ENCODE measurements at places on chromosomes 2 and 18. TPM values are rescaled to one million over a fixed set of nuclear protein-coding genes. Genes with fewer than 3 reads are reported as not detected.

DNA sequence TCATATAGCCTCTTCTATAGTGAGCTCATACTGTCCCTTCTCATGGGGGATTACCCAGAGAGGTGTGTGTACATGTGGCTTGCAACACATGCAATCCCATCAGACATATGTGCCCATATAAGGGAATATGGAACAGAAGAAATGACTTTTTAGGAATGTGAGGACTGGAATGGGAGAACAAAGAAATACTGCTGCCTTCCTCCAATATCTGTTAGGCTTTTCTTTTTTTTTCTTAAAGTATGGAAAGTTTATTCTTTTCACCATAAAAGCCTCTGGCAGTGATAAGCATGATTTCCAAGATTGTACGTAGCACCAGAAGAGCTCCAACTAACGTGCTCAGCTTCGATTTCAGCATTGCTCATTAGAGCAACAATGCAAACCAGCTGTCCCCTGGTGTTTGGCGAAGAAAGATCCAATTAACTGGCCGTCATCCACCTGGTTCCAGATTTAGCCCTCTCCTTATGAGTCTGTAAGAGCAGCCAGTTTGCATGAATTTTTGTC lies 113.6 kb downstream of the ADCYAP1 start:
- no peak for DNase-seq

- no peak for DNase-seq
These were observed at the start of gene NMS for GRCh38 chr2:100470182-100470581. Gene NMS, plus strand, starts transcription at chr2:100470482. Its CDS starts 7 bp downstream, at chr2:100470489.

- no peak for DNase-seq
These were observed 217.9 kb upstream of the RND3 start for GRCh38 chr2:150705357-150705756.

- no peak for DNase-seq
These were observed 51.1 kb upstream of the ARHGAP15 start for GRCh38 chr2:143078104-143078503.

DNA sequence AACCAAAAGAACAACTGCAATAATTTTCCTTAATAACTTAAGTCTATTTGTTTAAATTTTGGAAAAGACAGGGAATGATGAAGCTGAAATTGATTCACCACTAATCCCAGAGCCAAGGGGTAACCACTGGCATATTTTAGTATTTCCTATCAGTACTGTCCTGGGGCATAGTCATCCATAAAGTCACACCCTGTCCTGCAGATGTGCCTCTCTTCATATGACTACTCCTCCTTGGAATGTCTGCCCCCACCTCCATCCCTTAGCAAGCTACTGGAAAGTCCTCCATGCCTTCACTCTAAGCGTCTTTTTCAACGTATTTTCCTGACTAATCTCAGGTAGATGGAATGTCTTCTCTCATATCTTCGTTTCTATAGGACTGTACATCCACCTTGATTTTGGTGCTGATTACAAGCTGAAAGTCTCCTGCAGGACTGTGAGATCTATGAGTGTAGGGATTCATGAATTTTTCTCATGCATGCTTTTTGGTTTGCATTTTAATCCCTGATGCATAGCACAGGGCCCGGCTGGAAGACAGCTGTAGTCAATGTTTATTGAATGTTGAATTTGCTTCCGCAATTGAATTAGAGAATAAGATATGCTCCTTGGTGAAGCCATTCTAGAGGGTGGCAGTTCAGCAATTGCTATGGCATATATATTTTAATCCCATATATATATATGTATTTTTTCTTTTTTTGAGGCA lies 85.6 kb downstream of the MOGAT1 start:
- DNase-seq = no peak

DNA sequence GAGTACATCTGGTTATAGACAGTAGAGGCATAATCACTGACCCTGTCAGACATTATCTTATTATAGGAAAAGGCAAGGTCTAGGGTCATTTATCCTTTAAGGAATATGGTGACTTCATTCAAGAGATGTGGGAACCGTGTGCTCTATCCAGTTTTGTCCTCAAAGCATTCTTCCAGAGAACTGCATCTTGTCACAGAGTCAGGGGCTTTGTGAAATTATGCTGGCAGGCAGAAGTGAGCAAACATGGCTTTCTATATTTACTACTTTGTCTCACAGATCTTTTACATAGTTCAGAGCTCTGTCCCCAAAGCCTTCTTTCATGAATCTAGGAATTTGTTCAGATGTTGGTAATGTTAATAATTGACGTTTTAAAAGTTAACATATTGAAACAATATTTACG lies 177.4 kb downstream of the ASXL3 start:
- no peak for DNase-seq

DNA sequence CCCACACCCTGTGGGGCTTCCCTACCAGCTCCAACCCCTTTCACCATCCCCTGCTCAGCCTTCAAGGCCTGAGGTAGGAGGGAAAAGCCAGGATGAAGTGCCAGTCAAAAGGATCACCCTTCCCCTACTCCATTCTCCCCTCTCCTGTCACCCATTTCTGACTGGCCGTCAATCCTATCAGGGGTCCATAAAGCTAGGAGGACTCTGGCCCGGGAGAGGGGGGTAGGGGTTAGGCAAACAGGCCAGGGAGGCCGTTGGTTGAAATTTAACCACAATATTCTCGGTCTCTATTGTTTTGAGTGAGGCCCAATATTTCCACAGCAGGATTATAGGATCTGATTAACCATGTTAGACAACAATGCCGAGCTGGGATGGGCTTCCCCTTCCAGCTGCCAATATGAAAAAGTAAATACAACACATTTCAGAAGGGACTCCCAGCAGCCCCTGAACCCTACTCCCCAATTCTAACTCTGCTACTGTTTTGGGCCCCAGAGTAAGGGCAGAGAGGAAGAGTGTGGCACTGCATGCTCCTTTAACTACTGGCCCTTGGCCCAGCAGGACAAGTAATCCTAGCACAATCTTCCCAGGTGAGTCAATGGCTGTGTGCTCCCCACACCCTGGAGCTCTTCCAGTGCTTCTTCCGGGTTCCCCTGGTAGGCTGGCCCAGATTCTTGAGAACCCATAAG lies 10.6 kb upstream of the IHH start:
- no peak for DNase-seq

GRCh38 chr2:186130748-186131641 lies 355.1 kb upstream of the ZC3H15 start:
- no peak for DNase-seq

DNA sequence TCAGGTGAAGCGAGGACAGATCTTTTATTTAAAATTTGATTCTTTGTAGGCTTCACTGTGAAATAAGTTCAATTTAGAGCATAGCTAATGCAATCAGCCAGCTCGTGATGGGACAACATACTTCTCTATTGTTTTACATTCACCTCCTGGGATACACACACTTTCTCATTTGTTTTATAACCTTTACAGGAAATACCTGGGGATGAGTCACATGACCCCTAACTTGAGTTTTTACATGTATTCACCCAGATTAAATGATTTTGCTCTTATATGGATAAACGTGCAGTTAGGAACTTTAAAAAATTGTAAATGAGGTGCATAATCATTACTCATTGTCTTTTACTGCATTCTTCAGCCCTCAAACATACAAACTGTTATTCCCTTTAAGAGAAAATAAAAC lies 152.1 kb downstream of the NEDD4L start:
- no peak for DNase-seq

GRCh38 chr2:175633227-175633626 lies 368.8 kb downstream of the LNPK start:
- DNase-seq = no peak

- no peak for DNase-seq
These were observed 12.0 kb downstream of the CATIP start for GRCh38 chr2:218368621-218369153.

SH3RF3 gene
- 4.5 TPM for polyA plus RNA-seq

FHOD3 gene
- polyA plus RNA-seq = 35.3 TPM

ELOA2 gene
- 0.13 TPM for polyA plus RNA-seq
